ENCODE measurements at places on chromosomes 6 and 20.

DNA sequence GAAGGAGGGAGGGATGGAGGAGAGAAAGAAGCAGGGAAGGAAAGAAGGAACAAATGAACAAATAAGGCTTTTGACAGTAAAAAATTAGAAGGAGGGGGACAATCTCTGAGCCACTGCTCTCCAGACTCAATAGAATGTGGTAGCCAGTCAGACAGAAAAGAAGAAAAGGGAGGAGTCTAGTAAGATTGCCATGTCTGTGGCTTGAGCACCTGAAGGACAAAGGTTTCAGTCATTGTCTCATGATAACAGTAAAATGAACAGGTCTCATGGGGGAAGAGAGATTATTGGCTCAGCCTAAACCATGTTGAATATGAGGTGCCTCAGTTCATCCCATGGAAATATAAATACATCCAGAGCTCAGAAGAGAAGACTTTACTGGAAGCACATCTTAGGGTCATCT, 14.0 kb upstream of the LOC128125822 start:
- no peak for DNase-seq

DNA sequence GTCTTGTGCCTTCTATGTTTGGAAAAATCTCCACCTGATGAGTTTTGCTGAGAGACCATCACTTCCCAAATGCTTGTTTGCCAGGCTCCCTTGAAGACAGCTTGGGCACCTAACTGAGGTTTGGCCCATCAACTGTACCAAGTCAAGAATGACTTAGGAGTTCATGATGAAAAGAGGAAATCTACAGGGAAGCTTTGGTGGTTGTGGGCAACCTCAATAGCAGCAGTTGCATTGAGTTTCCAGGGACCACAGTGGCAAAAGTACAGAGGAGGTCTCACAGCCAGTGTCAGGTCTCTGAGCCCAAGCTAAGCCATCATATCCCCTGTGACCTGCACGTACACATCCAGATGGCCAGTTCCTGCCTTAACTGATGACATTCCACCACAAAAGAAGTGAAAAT, 49.7 kb upstream of the PHACTR1 start:
- DNase-seq: no peak

- DNase-seq: no peak
These were observed 1027.2 kb upstream of the GJE1 start for GRCh38 chr6:141105481-141105880.

- DNase-seq: peak; percentile 43
These were observed 200.5 kb downstream of the ARID1B start for GRCh38 chr6:156977527-156978291.

DNA sequence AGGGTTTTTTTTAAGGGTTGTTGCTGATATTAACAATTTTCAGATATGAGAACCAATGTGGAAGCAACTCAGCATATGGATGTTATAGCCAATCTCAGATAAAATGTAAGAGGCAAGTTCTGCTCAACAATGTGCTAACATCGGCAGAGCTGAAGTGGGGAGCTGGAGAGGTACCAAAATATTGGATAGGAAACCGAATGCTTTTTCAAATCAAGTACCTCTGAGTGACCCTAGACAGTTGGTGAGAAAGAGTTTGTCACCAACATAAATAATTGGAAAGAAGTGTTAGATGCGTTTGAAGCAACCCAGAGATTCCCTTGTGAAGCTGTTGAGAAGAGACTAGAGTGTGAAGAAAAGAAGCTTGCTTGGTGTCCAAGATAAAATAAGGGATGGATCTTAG, 140.7 kb downstream of the SOX4 start:
- no peak for DNase-seq

DNA sequence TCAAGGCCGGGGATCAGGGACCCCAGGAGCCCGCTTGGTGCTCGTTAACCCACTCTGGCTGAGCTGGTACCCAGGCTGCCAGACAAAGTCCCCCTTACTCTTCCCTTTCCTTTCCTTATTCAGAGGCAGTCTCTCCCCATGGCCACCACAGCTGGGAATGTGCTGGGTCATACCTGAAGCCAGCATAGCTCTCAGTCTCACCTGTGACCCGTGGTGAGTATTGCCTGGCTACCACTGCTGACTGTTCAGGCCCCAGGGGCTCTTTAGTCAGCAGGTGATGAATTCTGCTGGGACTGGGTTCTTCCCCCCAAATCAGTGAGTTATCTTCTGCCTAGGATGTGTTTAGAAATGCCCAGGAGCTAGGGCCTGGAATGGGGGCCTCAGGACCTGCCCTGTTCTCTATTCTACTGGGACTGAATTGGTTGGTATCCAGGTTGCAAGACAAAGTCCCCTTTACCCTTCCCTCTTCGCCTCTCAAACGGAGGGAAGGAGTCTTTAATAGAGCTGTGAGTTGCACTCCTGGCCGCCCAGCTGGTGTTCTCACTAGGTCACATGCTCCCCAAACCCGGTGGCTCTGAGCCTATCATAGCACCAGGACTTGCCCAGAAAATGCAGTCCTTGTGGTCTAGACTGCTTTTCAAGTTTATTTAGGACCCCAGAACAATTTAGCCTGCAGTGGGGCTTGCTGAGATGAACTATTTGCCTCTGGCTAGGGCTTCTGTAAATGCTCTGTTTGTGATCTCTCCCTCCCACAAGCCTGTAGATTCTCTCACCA, 64.6 kb downstream of the MYO6 start:
- DNase-seq: no peak

GRCh38 chr6:195861-196360, 96.4 kb upstream of the DUSP22 start:
- no peak for DNase-seq

GRCh38 chr6:37029249-37029971, 24.0 kb downstream of the FGD2 start:
- peak; percentile 6 for DNase-seq

DNA sequence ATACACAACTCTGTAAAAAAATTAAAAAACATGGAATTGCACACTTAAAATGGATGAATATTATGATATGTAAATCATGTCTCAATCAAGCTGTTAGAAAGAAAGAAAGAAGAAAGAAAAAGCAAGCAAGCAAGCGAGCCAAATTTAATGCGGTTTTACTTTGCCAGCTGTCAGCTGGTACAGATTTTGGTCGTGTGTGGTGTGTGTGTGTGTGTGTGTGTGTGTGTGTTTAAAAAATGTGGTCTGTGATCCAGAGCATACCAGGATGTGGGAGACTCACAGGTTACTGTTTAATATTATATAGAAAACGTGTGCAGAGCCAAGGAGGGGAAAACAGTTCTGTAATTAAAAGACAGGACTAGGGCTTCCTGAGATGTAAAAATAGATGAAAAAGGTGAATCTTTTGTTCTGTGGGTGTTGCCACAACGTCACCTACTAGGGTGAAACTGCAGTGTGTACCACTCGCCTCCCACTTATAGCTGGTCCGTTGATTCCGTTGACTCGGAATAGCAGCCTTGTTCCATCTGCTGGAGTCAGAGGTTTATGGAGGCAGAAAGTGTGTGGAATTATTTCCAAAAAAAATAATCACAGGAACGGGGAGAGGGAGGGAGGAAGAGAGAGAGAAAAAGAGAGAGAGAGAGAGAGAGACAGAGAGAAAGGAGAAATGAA, 197.7 kb downstream of the BCAS1 start:
- DNase-seq: no peak

GRCh38 chr6:110325197-110325596, 33.0 kb downstream of the METTL24 start:
- peak; percentile 42 for DNase-seq

DNA sequence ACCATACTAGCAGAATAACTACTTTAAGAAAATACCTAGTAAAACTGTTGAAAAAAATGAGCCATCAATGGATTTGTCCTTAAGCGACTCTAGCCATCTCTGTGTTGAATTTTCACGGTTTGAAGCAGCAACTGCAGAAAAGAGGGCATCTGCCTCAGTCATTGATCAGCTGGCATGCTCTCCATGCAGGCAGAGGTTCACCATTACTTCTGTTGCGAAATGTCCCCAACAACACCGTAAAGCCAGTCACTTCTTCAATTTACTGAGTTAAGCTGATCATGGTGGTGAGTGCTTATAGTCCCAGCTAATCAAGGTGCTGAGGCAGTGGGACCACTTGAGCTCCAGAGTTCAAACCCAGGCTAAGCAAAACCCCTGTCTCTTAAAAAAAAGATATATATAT, 11.1 kb downstream of the TPD52L1 start:
- no peak for DNase-seq

GRCh38 chr6:5636210-5637030, 370.3 kb downstream of the NRN1 start:
- no peak for DNase-seq

- DNase-seq: no peak
These were observed 154.9 kb upstream of the MLN start for GRCh38 chr6:33958526-33959328.

DNA sequence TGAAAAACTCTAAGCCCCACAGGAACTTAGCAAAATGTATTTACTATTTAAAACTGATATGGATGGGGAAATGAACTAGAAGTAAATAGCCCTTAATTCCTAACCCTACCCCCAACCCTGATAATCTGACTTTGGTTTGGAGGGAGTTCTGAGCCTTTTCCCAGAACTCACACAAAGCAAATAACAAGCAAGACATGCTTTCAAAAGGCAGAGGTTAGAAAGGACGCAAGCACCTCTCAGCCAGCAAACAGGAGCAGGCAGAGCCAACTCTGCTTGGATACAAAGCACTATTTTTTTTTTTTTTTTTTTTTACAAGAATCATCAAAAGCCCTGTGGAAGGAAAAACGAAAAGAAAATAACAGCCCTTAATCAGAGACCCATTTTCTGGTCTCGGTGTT, 58.7 kb downstream of the SLC22A23 start:
- no peak for DNase-seq

DNA sequence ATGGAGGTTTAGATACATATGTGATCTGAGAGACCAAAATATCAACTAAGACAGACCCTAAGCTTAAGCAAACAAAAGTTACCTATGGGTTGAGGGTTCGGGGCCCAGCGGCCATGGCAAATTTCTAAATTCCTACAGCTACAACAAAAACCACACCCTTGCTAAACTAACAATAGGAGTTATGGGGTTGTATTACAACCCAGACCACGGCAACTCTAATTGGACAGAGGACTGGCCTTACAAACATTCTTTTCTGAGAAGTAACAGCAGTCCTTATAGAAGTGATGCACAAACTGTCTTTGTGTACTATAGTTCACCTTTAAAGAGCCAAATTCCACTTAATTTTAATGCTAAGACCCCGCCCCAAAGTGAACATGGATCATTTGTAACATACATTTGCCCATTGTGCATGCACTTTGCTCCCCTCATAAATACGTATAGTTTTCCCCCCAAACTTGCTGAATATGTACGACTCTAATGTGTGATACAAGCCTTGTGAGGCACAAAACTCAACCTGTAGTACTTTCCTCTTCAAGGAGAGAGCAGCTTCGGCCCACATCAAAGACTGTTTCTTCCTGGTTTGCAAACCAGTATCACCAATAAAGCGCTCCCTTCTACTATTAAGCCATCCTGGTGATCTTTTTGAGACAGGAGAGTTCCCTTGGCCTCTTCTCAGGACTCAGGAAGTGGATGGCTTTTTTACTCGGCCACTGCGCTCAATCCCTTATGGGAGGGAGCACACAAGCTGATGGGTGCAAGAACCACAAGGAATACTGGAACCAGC, 25.6 kb upstream of the MBOAT1 start:
- DNase-seq: no peak

DNA sequence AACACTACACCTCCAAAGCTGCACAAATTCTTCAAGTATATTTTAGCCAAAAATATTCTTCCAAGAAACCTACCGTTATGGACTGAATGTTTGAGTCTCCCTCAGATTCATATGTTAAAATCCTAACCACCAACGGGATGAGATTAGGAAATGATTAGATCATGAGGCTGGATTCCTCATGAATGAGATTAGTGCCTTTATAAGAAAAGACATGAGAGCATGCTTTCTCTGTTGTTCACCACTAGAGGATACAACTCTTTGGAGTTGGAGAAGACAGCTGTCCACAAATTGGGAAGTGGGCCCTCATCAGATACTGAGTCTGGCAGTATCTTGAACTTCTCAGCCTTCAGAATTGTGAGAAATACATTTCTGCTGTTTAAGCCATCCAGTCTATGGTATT, 7.1 kb upstream of the SLC17A4 start:
- DNase-seq: no peak

DNA sequence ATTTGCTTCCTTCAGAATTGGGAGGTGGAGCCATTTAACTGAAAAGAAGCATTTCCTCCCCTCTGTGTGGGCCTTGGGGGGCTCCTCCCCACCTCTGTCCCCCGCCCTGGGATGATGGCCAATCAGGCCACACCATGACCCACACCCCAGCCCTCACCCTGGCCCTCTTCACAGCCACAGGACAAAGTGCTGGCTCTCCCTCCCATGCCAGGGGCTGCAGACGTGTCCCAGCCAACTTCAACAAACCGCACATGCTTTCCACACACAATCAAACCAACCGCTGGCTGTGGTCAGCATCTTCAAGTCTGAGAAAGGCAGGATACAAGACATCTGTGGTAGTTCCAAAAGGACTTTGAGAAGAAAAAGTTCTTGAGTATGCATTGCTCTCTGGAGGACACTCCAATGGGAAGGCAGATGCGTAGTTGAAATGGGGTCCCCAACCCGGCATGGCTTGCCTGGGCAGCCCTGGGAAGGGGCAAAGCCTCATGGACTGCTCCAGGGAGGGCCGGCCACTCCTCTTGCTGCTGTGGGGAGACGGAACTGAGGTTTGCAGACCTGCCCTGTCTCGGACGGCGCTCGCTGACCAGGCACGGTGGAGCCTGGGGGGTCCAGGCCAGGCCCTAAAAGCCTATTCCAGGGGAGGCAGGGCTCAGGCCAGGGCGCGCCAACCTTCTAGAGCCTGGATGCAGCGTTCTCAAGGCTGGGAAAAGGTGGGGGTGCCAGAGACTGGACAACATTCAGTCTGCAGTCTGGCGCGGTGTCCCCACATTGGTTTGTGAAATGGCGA, 12.2 kb downstream of the TTLL2 start:
- no peak for DNase-seq

DNA sequence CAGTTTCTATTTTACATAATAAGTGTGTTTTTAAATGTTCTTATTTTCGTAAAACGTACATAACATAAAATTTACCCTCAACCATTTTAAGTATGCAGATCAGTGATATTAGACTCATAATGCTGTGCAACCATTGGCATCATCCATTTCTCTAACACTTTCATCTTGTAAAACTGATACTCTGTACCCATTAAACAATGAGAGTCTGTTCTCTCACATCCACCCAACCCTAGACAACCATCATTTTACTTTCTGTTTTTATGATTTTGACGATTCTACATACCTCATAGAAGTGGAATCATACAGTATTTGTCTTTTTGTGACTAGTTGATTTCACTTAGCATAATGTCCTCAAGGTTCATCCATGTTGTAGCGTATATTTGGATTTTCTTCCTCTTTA, 140.4 kb downstream of the TINAG start:
- DNase-seq: no peak

- DNase-seq: no peak
These were observed 133.2 kb downstream of the TBC1D32 start for GRCh38 chr6:121201105-121201504.

All from NCI-H1092 (cell line).